ENCODE measurements at places on chromosomes 4 and X.

- DNase-seq, result peak; percentile 81
Observed at GRCh38 chr4:32485956-32486355, 1765.8 kb downstream of the PCDH7 start.

DNA sequence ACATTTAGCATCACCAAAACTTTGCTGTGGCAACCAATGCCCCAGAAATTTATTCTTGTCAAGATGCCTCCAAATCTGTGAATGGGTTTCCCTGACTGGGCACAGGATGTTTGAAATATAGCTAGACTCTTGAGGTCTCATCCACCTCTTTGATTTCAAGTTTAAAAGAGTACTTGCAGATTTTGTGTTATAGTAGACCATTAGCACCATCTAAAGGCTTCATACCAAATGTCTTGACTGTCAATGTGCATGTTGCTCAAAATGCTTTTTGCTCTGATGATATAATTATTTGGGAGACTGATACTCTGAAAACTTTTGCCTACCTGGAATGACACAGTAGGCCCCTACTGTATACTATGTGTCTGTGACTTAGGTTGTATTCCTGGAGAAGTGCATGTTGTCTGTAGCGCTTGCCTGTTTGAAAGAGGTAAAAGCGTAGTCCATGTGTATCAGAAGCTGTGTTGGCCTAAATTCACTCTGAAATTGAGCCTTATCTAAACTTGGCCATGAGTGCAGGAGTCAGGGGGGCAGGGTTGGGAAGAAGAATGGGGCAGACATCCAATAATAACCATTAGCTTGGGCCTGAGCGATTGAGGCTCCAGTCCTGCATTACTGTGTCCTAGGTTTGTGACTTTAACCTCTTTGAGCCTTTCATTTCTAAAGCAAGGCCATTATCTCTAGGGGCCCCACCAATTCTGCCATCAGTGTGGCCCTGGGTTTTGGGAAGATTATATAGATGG, 33.8 kb downstream of the NDP start:
- DNase-seq, result peak; percentile 16

DNA sequence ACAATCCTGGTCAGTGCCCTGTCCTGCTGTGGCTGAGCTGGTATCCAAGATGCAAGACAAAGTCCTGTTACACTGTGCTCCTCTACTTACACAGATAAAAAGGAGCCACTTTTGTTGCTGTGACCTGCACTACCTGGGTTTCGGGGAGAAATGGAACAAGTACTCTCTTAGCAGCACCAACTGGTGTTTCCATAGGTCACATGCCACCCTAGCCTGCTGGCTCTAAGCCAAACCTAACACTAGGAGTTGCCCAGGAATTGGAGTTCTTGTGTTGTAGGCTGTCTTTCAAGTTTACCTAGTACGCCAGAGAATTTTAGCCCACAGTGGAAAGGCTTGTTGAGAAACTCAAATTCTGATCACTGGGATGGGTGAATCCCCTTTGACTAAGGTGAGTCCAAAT, 727.4 kb downstream of the FAM133A start:
- no peak for DNase-seq

DNA sequence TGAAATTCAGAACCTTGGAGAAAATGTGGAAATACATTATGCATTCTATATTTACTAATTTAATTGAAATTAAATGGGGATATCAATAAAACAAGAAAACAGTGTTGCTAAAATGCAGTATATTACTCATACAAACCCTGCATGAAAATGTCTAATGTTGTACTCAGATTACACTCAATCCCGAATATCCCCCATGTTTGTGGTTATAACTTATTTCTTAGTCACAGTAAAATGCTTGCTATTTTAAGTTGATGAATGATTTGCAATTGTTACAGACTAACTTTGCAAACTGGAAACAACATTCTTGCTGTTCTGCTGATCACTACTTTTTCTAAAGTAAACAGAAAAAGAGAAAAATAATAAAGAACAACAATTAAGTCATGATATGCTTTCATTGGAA, 33.1 kb upstream of the ANXA10 start:
- DNase-seq, result no peak

DNA sequence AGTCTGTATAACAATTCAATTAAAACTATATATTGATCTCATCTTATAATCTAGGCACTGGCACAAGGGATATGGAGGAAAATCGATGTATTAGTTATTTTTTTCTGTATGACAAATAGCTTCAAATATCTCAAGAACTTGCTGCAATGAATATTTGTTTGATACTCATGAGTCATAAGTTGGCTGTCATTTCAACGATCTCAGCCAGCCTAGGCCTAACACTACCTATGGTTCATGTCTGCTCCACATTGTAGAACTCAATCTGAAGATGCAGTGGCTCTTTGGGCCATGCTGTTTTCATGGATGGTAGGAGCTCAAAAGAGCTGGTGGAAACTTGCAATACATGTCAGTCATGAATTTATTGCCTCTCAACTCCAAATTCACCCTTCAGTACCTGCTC, 44.7 kb downstream of the MAGEB17 start:
- DNase-seq, result no peak

- no peak for DNase-seq
Observed at GRCh38 chr4:1336088-1336491, 10.9 kb upstream of the UVSSA start.

DNA sequence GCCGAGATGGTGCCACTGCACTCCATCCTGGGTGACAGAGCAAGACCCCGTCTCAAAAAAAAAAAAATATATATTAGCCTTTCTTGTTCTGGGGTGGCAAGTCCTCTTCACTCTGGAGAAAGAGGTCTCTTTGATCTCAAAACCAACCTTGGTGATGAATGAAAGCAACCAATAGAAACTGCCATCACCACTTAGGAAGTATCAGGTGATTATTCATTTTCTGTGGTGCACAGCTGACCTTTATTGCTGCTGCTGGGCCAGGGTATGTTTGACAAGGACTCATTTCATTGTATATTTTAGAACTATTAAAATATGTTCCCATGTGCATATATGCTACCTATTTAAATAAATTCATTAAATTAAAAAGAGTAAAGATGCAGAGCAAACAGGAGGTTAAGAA, 76.0 kb upstream of the KIT start:
- no peak for DNase-seq

All from A673 (cell line).